ENCODE measurements at places on chromosomes 3 and 15.

DNA sequence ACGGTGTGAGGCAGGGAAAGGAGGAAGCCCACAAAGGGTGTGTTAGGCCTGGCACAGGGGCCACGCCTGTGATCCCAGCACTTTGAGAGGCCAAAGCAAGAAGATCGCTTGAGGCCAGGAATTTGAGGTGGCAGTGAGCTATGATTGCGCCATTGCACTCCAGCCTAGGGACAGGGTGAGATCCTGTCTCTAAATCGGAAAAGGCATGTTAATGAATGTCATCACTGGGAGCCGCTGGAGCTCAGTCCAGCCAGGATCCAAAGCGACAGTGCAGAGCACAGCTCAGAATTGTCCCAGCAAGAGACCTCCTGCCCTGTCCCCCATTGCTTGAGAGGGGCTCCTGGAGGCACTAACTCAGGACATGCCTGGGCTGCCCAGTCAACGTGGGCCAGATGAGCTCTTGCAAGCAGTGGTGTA, 15.0 kb upstream of the FBLN2 start:
- DNase-seq: no peak

GRCh38 chr15:81981908-81982307, 63.9 kb downstream of the MEX3B start:
- DNase-seq: no peak

DNA sequence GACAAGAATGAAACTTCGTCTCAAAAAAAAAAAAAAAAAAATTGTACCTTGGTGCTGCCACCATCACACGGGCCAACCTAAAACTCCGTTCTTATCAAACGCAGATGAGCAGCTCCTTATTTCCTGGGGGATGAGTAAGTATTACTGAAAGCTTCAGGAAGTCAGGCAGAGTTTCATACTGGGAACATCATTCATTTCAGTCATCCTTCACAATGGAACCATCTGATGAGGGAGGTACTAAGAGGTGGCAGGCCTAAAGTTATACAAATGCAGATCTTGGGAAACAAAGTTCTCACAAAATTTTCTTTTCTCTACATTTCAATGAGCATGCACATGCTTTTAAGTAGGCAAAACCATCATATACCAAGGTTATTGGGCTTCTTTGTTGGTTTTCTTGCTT, 636.0 kb upstream of the LMCD1 start:
- no peak for DNase-seq

DNA sequence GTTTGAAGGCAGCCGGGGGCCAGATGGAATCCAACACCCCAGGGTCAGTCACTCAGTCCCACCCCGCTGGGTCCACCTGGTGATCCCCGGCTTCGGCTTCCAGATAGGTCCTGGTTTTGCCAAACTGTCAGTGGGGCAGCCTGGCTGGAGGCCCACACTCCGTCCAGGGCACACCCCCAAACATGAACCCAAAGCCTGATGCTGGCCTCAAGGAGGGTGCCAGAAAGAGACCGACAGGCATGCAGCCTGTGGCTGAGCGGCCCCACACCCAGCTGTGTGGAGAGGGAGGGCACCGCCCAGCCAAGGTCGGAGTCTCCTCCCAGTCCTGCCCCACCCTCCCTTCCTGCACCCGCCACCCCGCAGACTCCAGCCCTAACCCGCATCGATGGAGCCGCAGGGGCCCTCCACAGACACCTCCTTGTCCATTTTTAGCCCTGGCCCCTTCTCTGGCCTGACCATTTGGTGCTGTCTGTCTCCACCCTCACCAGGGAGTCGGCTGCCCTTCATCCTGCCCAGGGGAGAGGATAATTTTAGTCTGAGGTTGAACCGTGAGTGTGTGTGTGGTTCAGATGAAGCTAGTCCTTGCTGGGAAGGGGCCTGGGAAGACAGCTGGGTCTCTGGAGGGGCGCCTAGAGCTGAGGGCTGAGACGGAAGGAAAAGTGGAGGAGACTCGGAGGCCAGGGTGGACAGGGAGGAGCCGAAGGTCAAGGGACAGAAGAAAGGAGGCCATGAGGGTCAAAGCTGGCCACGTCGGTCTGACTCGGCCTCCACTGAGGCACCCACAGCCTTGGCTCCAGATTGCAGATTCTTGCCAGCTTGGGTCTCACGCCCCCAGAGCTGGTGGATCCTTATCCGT, 23.1 kb downstream of the TNK2 start:
- DNase-seq: peak; percentile 25

Measured in lung microvascular endothelial cell (primary cell).